ENCODE measurements at places on chromosomes 12 and 14.

DNA sequence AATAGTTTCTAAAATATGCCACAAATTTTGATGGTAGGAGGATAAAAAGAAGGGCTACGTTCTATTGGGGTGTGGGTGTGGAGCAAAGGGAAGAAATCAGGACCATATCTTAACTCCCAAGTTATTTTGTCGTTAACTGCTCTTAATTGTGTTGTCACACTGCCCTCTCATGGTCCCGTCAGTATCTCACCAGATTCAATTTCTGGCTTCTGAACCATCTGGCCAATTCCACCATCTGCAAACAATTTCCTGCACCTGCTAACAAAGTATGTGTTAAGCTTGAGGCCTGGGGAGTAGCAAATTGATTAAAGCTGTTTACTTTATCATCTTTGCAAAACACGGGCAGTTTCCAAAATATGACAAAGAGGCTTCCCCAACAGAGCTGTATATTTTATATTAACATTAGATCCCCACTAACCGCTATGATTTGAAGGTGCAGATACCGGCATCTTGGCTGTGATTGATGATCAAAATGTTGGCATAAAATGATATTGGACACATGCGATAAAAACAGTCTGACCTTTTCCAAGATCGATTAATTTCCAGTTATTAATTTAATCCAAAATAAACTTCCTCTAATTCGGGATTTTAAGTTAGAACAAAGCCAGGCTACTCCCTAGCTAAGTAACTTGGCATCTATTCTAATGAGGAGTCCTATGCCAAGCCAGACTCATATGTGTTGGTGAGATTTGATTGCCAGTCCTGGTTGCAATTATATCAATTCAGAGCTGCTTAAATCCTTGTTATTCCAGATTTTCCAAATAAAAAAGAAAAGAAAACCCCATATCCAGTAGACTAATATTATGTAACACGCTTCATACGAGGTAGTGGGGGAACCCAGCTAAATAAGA, 6.9 kb upstream of the DNM1L start:
- no peak for DNase-seq

DNA sequence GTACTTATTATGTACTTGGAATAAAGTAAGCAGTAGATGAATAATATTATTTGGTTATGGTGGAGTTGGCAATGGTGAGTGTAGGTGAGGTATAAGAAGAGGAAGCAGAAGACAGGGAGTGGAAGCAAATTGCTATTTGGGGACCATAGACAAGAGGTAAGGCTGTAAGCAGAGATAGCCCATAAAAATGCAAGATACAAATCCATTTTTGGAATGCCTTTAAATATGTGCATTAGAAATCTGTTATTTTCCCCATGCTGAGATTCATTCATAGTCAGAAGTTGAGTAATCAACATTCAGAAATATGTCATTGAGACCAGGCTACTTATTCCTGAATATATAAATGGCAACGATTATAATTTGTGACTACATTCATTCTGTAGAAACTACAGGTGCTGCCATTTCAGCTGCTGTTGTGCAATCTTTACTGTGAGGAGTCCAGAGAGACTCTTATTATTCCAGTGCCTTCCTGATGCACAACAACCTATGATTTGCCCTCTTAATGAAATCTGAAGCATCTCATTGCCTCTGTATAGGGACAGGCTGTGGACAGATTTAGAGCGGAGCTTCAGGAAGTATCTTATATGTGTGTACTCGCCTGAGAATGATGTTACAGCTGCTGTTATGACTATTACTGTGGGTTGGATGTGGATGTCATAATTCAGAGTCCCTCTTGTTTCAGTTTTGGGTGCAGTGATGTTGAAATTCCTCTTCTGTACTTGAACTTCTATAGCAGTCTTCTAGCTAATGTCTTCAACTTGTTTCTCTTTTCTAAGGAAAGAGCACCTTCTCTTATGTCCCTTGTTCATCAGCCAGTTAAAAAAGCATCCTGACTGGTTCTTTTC, 173.8 kb downstream of the NAV3 start:
- no peak for DNase-seq

GRCh38 chr12:125996443-125996842, 931.2 kb downstream of the AACS start:
- DNase-seq = no peak

GRCh38 chr12:48183876-48184548, 568 bp downstream of the CCDC184 start:
- no peak for DNase-seq

DNA sequence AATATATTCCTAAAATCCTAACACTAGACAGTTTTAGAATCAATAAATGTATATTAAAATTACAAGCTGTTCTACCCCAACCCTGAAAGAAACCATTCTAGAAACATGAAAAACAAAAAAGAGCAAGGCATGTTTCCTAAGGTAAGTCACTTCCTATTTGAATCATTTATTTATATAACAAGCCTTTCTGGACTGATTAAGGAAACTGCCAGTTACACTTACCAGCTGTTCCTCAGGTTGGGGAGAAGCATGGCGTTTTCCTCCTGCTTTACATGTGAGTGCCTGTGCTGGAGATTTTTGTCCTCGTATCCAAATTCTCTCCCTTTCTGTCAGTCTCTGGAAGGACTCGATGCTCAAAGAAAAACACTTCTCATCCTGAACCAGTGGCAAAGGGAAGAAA, 183.3 kb downstream of the EFCAB11 start:
- no peak for DNase-seq
